ENCODE measurements at places on chromosomes 1 and 21.

- DNase-seq: no peak
Measured at GRCh38 chr1:25748531-25749205, 51.3 kb upstream of the SELENON start.

GRCh38 chr1:931380-932172 is 7.9 kb downstream of the SAMD11 start:
- DNase-seq: no peak

DNA sequence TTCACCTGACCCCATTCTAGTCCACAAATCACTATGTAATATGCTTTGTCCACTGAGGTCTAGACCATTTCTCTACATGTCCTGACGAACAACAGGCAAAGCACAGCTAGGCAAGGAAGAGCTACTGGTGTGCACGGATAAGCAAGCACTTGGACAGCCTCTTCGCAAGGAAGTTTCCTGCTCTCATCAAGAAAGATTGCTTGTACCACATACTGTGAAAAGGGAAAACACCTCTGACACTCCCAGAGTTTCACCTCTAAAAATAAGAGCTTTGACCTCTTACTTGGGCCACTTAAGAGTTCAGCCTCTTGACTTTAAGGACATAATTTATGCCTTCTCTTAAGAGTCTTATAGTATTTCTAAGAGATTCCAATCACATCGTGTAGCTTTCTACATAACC is 36.0 kb upstream of the LPAR3 start:
- no peak for DNase-seq

DNA sequence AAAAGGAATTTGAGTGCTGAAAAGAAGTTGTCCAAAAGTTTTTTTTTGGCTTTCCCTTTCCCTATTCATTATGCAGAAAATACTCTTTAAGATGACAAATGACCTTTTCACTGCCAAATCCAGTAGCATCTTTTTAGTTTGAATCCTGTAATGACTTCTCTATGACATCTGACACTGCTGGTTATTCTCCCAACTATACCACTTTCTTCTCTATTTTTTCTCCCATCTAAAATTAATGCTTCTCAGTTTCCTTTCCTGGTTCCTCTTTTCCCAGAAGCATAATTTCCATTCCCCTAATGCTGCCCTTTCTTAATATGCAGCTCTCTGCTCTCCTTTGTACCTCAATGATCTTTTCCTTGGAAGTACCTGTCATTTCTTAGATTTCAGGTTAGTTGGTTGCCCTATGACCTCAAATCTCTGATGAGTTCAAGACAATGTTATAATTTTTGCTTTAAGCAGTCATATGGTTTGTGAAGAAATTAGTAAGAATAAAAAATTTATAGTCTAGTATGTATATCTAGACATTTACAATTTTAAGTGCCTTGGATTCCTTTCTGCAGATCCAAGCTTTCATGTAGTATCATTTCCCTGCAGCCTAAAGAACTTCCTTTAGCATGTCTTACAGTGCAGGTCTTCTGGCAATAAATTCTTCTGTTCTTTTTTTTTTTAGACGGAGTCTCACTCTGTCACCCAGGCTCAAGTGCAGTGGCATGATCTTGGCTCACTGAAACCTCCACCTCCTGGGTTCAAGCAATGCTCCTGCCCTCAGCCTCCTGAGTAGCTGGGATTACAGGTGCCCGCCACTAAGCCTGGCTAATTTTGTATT is 150.8 kb downstream of the CDC42BPA start:
- no peak for DNase-seq

GRCh38 chr1:107952989-107953388 is 12.0 kb downstream of the VAV3 start:
- DNase-seq: no peak

DNA sequence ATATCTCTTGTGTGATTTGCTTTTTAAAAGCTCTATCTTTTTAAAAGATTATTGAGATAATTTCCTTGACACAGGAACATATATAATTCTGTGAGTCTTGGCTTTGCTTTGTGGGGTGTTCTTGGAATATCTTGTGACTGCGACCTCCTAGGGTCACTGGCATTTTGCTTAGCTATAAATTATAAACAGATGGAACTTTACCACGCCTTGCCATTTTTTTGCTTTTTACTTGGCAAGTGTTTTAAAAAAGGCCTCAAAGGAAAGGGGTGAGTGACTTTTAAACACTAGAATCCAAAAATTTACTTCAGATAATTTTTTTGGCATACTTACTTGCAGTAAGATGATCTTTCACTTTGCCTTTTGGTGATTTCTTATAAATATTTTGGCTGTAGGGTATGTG is 43.6 kb downstream of the ALG6 start:
- DNase-seq: peak; percentile 77

- no peak for DNase-seq
Measured at GRCh38 chr1:80837066-80837465, 963.7 kb upstream of the ADGRL2 start.

DNA sequence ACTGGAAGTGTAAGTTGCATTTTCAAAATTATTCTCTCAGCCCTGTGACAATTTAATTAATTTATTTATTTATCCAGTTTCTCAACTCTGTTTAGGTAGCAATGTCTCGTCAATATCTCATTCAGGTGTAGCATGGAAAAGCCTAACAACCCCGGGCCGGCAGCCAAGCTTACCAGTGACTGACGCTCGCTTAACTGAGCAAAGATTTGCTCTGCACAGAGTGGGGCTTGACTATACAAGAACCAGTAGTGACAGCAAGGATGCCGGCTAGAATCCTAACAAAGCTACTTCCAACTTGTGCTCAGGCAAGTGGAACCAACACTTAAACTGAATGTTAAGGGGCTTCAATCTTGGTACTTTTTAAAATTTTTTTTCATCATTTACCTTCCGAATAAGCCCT is 80.9 kb upstream of the ESRRG start:
- no peak for DNase-seq

DNA sequence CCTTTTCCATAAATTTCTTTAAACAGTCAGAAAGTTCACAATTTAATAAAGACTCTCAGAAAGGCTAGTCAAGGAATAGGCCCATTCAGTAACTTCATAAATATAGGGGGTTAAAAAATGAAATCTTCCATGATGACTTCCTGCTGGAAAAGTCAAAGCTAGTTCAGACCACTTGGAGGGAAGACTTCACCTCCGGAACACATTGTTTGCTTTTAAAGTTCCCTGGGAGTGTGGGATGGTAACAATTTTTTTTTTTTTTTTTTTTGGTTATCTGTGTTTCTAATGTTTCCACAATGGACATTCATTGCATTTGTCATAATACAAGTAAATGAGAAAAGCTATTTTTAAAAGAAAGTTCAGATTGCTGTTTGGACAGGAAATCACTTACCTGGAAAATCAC is 18.4 kb upstream of the LAMC2 start:
- no peak for DNase-seq

DNA sequence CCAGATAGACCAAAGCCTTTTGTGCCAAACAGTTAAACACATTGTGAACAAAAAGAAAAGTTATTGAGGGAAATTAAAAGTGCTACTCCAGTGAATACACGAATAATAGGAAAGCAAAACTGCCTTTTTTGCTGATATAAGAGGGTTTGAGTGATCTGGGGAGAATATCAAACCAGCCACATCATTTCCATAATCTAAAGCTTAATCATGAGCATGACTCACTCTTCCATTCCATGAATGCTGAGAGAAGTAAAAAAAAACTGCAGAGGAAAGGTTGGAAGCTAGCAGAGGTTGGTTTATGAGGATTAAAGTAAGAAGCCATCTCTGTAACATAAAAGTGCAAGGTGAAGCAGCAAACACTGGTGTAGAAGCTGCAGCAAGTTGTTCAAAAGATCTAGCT is 350.6 kb upstream of the NCAM2 start:
- DNase-seq: peak; percentile 19

- no peak for DNase-seq
Measured at GRCh38 chr1:31796707-31797106, 19.1 kb downstream of the SPOCD1 start.

GRCh38 chr1:233816348-233816747 is 88.1 kb upstream of the SLC35F3 start:
- DNase-seq: no peak

DNA sequence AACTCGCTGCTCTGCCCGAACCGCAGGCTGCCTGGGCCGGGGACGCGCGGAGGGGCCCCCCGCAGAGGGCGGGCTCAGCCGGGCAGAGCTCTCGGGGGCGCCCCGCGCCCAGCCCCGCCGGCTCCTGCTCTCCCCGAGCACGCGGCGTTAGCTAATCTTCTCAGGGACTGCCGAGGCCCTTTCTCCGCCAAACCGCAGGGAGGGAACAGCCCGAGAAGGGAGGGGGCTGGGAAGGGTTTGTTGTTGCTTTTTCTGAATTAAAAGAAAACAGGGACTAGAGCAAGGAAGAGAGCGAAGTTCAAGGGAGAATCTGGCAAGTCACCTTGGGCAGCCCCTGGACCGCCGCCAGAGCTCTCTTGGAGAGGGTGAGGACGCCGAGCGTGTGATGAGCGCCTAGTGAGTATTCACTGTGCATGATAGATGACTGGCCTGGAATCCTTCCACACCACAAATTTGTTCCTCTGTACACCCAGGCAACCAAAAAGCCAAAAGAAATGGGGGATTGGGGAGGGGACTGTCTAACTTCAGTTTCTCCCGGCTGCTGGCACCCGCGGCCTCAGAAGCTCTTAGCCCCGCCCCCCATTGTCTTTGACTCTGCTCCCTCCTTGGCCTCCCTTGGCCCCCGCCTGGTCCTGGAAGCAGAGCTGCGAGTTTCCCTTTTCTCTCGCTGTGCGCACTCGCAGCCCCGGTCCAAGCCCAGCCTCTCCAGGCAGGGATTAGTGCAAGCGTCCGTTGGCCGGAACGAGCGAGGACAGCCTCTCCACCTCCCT is 19.7 kb upstream of the LMX1A start:
- DNase-seq: peak; percentile 100

GRCh38 chr1:10693497-10694273 is 102.8 kb downstream of the CASZ1 start:
- no peak for DNase-seq
